Left renal cortex interstitium (tissue), 4 donors: ENCODE measurements at places on chromosomes 7 and 10.

GRCh38 chr10:127283576-127283975 is 87.2 kb upstream of the INSYN2A start:
- DNase-seq = no peak

DNA sequence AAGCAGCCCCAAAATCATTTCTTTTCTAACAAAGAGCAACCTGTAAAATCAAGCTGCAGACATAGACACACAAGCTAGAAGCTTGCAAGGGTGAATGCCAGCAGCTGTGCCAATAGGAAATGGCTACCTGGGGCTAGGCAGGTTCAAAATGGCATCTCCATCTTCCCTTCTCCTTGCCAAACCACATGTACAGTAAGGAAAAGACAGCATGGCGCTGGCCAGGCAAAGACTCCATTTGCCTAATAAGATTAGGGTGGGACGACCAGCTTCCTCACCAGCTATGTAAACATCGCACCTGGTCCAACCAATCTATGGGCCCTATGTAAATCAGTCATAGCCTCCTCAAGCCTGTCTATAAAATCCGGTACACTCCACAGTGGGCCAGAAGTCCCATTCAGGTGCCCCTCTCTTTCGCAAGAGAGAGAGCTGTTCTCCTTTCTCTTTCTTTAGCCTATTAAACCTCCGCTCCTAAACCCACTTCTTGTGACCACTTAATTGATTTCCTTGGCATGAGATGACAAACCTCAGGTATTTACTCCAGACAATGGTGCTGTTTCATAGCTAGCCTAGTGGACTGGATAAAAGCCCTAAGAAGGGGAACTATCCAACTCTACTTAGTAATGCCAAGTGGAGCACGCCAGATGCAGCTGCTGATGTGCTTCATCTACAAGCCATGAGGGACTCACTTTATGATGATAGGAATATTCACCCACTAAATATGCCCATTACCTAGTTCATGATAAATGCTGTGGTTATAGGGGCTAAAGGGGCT is 44.1 kb downstream of the HTR7 start:
- DNase-seq = no peak

DNA sequence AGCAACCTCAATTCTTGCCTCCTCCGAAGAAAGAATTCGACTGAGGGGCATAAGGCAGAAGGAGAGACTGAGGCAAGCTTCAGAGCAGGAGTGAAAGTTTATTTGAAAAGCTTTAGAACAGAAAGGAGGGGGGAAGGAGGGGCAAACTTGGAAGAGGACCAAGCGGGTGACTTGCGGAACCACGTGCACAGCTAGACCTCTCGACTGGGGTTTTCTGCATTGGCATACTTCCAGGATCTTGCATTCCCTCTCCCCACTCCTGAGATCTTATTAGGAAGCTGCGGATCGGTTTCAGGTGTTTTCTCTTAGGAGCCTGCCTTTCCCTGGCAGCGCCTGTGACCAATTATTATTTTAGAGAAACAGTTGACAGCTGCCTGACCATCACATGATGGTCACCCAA is 20.3 kb upstream of the CPXM2 start:
- no peak for DNase-seq

DNA sequence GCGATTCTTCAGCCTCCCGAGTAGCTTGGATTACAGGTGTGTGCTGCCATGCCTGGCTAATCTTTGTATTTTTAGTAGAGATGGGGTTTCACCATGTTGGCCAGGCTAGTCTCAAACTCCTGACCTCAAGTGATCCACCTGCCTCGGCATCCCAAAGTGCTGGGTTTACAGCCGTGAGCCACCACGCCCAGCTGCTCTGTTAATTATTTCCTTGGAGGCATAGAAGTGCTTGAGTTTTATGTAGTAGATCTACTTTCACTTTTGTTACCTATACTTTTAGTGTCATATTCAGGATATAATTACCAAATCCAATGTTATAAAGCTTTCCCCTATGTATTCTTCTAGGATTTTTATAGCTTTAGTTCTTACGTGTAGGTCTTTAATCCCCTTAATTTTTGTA is 1093.0 kb downstream of the GATA3 start:
- no peak for DNase-seq

- DNase-seq = no peak
Observed at GRCh38 chr7:131604841-131605279, 48.4 kb upstream of the PODXL start.
